ENCODE measurements at places on chromosomes 4 and X.
A peak's percentile ranks its signal among the peaks of the same experiment; 100 is the strongest.

DNA sequence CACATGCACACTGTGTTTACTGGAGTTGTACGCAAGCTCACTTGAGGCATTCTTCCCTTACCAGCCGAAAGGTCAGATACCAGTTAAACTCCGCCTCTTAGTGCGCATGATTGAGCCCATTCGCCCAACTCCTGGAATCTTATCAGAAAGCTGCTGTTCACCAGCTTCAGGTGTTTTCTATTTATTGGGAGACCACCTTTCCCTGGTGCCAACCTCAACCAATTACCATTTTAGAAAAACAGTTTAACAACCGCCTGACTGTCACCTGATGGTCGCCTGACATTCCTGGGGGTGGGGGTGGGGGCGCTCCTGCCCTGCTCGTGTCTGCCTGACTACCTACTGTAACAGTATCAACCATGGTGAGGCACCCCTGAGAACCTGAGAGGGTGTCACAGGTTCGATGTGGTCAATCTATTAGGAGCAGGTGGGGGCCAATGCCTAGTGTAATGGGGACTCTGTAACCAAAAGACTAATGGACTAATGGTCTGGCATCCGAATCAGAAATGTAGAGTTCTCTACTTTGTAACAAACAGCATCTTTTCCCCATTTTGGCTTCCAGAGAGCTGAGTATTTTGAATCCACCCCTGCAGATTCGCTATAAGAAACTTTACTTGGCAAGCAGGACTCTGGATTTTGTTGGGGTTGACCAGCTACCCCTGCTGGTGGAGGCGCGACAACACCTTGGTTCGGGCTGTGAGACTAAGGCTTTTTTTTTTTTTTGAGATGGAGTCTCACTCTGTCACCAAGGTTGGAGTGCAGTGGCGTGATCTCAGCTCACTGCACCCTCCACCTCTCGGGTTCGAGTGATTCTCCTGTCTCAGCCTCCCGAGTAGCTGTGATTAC, 58.2 kb upstream of the ZNF157 start:
- DNase-seq: peak; percentile 2

DNA sequence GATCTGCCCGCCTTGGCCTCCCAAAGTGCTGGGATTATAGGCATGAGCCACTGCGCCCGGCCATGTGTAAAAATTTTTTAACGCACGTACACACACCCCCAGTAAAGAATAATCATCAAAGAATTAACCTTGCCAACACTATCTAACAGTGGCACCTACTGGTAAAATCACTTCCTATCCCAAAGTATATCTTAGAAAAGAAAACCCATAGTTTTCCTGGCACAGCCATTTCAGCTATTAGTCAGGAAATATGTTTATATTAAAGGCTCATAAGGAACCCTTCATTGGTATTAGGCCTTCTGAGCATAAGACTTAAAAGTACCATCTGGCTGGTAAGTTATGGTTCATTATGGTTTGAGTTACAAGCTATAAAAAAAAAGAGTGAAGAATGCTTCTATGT, 14.1 kb downstream of the S100G start:
- DNase-seq: no peak

- no peak for DNase-seq
Observed at GRCh38 chr4:14877246-14878225, 124.7 kb upstream of the CPEB2 start.

DNA sequence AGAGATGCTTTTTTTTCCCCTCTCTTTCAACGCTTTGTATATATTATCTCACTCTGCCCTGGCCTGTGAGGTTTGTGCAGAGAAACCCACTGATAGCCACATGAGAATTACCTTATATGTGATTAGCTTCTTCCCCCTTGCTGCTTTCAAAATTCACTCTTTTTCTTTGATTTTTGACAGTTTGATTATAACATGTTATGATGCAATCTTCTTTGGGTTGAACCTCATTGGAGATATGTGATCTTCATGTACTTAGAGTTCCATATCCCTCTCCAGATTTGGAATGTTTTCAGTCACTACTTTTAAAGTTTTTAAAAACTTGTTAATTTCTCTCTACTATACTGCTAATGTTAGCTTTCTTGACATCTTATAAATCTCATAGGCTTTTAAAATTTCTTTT, 479.5 kb upstream of the AGA start:
- no peak for DNase-seq

GRCh38 chr4:132824761-132825160, 324.3 kb upstream of the PCDH10 start:
- DNase-seq: no peak

- no peak for DNase-seq
Observed at GRCh38 chr4:34365946-34366345, 1878.4 kb downstream of the ARAP2 start.

GRCh38 chr4:174763454-174764104, 65.5 kb downstream of the GLRA3 start:
- no peak for DNase-seq

GRCh38 chr4:80610845-80611677, 275.5 kb downstream of the CFAP299 start:
- no peak for DNase-seq

- no peak for DNase-seq
Observed at GRCh38 chr4:67456577-67457196, 88.6 kb downstream of the CENPC start.

GRCh38 chr4:111618908-111619307, 526.3 kb upstream of the FAM241A start:
- DNase-seq: no peak

- DNase-seq: no peak
Observed at GRCh38 chr4:117588771-117589170, 445.5 kb upstream of the NDST3 start.

DNA sequence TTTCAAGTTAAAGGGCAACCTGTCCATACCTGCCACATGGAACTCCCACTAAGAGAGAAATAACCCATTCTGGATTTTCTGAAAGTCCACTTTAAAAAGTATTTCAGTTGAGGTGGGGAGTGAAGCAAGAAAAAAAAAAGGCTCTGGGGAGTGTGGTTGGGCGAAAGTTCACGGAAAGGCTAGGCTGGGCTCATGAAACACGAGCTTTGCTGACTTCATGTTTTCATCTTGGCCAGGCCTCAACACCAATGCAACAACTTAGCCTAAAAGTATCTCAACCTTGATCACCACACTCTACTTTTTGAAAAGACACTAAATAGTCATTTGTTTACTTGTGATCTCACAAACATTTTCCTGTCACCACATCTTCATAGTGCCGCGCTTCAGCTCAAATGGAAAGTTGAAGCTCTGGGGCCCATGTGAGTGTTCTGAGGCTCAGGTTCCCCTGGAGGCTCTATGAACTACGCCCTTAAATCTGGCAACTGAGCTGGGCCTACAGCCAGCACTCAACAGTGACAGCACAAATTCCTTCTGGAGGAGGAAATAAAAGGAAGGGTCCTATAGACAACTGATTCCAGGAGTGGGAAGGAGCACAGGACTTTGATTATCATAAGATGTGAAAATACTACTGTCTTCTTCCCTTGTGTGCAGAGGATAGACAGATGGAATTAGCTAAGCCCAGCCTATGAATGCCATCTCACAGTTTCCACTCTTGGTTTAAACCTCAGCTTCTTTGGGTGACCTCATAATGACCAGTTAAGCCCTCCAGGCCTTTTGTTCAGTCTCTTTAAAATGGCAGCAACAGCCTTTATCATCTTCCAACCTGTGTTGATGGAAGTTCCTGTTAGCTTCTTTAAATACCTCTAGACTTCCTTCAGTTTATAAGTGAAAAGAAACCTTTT, 5.1 kb downstream of the CD40LG start:
- no peak for DNase-seq

DNA sequence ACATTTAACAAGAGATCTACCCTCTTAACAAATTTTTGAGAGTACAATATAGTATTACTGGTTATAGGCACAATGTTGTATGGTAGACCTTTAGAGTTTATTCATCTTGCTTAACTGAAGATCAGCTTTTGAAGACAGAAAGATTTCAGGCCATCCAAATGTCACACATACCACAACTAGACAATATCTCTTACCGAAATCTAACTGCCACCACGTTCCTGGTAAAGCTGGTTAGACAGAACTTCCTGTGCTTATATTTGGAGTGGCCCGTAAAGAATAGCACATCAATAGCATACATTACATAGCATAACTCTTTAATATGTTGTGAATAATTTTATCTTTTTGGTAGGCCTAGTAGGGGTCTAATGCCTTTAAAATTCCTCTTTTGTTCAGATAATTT, 29.8 kb upstream of the ARHGEF6 start:
- no peak for DNase-seq

DNA sequence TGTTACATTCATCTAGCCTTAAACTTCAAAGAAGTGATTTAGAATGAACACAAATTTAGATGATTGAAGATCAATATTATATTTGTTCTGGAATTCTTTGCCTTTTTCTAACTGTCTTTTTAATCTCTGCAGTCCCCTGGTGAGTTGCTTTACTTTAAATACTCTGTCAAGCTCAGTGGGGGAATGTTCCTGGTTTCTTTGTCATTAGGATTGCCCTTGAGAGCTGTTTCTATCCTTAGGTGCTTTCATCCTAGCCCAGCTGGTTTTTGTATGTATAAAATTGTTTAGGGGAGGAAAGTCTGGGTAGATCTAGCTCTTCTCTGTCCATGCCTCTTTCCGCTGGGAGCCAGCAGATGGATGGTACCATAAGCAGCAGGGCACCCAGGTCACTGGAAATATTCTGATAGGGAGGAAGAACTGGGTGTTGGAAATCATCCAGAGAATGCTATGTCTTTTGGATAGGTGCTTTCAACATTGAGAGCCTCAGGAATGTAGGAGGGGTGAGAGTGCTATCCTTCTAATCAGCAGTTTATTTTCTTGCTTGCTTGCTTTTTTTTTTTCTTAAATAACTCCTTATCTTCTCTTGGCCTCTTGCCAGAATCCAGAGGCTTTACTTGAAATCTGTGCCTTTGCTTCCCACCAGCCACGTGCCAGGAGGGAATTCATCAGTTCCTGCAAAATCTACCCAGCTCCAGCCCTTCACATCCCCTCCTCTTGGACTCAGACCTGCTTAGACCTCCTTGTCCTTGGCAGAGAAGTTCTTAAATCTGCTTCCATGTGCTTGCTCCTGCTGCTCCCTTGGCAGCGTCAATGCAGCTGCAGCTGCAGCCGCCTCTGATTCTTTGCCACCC, 215.3 kb upstream of the ANXA3 start:
- no peak for DNase-seq

DNA sequence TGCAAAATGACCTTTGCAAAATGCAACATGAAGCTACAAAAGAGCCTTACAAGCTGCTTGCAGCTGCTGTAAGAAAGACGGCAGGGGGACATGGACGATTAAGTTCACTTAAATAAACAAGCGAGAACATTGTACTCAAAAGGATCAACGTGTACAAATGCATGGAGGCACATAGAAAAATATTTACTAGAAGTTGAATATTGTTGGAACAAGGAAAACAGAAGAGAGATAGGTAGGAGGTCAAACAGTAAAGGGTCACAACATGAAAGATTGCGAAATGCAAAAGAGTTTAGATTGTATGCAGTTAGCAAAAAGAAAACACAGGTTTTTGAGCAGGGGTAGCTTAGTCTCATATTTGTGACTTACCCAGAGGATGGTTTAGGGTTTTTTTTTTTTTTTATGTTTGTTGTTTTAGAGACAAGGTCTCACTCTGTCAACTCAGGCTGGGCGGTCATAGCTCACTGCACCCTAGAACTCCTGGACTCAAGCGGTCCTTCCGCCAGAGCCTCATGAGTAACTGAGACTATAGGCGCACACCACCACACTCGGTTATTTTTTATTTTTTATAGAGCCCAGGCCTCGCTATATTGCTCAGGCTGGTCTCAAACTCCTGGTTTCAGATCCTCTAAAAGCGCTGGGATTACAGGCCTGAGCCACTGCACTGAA, 1.4 kb upstream of the PHF8 start:
- DNase-seq: peak; percentile 38

- no peak for DNase-seq
Observed at GRCh38 chr4:67055319-67055718, 490.0 kb downstream of the CENPC start.

GRCh38 chrX:97399400-97399799, 515.7 kb downstream of the RPA4 start:
- no peak for DNase-seq

GRCh38 chr4:102295153-102295862, 50.0 kb downstream of the SLC39A8 start:
- DNase-seq: no peak

GRCh38 chr4:144634978-144635747, 10.8 kb upstream of the HHIP start:
- no peak for DNase-seq

GRCh38 chr4:72969976-72970375, 99.5 kb downstream of the COX18 start:
- no peak for DNase-seq

GRCh38 chrX:44903107-44903506, 30.1 kb downstream of the KDM6A start:
- DNase-seq: no peak

- peak; percentile 4 for DNase-seq
Observed at GRCh38 chrX:13763489-13763888, 28.9 kb downstream of the OFD1 start.

DNA sequence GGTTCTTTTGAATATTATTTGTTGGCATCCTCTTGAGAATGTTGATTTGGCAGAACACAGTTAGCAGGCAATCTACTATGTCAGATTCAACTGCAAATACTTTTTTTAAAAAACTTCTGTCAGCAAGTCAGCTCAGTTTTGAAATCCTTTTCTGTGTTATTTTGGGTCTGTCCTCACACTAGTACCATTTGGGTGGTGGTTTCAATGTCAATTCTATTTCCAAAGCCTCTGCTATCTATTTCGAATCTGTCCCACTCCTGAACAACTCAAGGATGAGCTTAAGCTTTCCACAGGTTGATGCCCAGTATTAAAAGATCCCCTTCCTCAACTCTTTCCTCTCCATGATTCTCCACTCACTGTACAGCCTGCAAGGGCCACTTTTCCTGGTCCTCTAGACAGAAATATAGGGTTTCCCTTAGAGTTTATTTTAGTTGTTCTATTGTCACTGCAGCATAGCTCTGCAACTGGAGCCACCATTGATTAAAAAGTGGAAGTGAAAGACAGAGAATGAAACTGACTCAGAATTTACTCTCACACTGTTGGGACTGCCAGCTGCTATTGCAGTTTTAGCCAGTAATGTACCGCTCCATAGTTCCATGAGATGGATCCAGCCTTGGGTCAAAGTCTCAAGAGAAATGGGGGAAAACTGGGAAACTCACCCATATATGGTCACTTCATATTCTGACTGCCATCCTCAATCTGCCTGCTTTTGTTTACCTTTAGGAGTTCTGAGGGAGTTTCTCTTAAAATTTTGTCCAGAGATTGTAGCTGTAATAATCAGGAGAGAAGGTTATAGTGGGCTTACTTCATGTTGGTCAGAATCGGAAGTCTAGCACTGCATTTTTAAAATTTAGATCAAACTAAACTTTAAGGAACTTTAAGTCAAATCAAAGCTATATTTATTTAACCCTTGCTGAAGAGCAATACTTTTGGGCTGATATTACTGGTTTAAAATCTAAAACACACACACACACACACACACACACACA, 14.6 kb downstream of the HDX start:
- DNase-seq: no peak

- no peak for DNase-seq
Observed at GRCh38 chrX:118675966-118676349, 51.4 kb upstream of the IL13RA1 start.

GRCh38 chr4:57078685-57079521, 31.3 kb downstream of the IGFBP7 start:
- DNase-seq: no peak

- DNase-seq: no peak
Observed at GRCh38 chrX:105608745-105609144, 213.6 kb upstream of the NRK start.

GRCh38 chr4:52711272-52711671, 40.0 kb downstream of the ERVMER34-1 start:
- DNase-seq: no peak
